Smooth muscle cell of the umbilical artery (primary cell): ENCODE measurements at places on chromosomes 16 and 17. TPM values are rescaled to one million over a fixed set of nuclear protein-coding genes. Genes with fewer than 3 reads are reported as not detected.

KRTAP9-2 gene
- not detected in 2 replicates for total RNA-seq

ZC3H18 gene
- 11.0 and 18.2 TPM in 2 replicates for total RNA-seq

MYH1 gene
- under 0.01 and 0.09 TPM in 2 replicates for total RNA-seq

KRTAP29-1 gene
- not detected in 2 replicates for total RNA-seq

GRAPL gene
- not detected in 2 replicates for total RNA-seq

CTRL gene
- total RNA-seq = under 0.01 and 0.51 TPM in 2 replicates

OR2C1 gene
- total RNA-seq = under 0.01 and 0.14 TPM in 2 replicates

CD300A gene
- total RNA-seq = not detected in 2 replicates

TMEM100 gene
- 0.23 TPM in 1 of 2 replicates, not detected in the other for total RNA-seq

RNF112 gene
- 2.1 and 3.8 TPM in 2 replicates for total RNA-seq

TERF2IP gene
- 55.6 and 56.4 TPM in 2 replicates for total RNA-seq

PGAP6 gene
- total RNA-seq = 59.7 and 107 TPM in 2 replicates
